ENCODE measurements at places on chromosomes 7 and 10.

DNA sequence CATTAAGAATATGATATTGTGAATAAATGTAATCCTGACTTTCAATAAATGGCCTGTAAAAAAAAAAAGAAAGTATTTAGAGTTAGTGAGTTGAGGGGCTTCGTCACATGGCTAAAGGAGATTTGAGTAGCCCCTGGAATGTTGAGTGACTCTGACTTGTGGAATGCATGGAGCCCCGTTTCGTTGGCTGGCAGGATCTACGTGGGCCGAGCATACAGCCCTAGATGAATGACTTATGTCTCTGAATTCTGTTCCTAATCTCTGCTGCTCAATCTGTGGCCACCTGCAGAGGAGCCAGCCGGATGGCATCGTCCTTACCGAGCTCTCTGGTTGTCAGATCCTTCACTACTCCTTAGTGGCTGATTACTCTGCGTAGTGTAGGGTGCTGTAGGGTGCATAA lies 155.7 kb downstream of the MGMT start:
- no peak for DNase-seq

DNA sequence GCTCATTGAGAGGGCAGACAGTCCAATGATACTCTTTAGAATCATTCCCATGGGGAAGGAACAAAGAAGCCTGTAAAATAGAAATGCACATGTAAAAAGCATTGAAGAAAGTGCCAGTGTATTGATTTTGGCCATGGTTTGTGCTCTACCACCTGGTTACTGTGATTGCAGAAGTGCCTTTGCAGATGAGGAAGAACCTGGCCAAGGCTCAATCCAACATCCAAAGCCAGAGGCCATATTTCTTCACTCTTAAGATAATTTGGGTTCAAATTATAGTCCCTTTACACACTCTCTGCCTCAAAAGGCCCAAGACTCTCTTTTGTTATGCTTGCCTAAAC lies 122.1 kb downstream of the EGFR start:
- DNase-seq = no peak

- peak; percentile 27 for DNase-seq
These were observed 156.5 kb upstream of the CHST15 start for GRCh38 chr10:124249812-124250432.

DNA sequence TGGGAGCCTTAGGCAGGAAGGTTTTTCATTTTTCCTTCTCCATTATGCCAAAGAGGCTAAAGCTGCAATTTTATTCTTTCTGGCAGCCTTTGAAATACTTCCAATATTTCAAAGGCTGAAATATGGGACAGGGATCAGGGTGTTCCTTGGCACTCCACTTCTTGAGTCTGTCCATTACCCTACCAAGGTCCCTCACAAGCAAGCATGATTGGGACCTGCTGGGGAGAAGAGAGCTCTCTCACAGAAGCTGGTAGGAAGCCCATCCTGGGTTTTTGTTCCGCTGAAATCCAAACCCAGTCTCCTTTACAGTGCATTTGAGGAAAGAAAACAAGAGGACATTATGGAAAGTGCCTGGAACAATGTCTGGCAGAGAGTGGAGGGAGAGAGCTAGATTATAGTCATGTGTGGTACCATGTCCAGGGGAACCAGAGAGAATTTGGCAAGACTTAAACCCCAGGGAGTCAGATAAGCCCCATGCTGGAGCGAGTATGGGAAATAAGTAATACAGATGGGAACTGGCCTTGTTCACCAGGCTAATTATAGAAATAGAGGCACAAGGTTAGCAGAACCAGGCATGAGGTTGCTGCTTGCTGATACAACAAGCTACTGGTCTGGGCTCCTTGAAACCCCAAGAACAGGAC lies 104.7 kb downstream of the LSM5 start:
- no peak for DNase-seq

- no peak for DNase-seq
These were observed 156.2 kb upstream of the LYZL1 start for GRCh38 chr10:29132551-29133111.

- no peak for DNase-seq
These were observed 8.8 kb upstream of the ENO4 start for GRCh38 chr10:116840389-116841075.

DNA sequence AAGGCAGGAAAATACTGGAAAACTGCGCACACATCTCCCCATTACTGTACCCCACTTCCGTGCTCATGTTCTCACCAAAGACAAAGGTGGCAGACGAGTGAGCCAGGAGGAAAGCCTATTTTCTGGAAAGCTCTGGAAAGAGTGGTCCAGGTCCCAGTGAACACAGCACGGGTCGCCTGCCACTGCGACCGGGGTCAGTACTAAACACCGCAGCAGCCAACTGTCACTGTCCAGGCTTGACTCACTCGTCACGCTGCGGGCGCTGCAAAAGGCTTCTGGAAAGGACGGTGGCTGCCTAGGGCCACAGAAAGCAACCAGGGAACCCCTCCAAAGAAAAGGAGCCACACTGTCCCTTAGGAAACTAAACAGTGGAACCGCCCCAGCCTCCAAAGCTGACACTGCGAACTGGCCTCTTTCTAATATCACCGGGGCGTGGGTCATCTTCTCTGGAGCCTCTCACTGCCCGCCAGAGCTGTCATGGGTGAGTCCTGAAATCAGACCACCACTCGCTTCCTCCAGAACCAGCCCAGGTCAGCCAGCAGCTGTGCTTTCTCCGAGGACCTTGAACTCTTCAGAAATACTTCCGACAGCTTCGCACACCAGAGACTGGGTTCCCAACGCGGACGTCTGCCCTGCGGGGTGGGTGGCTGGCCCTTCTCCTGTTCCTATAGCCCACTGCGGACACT lies 4.0 kb downstream of the RADIL start:
- DNase-seq = no peak

- DNase-seq = peak; percentile 48
These were observed 70.2 kb downstream of the UBE2H start for GRCh38 chr7:129882531-129882930.

GRCh38 chr10:34119456-34119855 lies 695.6 kb downstream of the PARD3 start:
- DNase-seq = no peak

- peak; percentile 88 for DNase-seq
These were observed 1.0 kb upstream of the HOXA11 start for GRCh38 chr7:27185854-27186667.

GRCh38 chr7:128266883-128267594 lies 26.0 kb downstream of the LEP start:
- peak; percentile 92 for DNase-seq

DNA sequence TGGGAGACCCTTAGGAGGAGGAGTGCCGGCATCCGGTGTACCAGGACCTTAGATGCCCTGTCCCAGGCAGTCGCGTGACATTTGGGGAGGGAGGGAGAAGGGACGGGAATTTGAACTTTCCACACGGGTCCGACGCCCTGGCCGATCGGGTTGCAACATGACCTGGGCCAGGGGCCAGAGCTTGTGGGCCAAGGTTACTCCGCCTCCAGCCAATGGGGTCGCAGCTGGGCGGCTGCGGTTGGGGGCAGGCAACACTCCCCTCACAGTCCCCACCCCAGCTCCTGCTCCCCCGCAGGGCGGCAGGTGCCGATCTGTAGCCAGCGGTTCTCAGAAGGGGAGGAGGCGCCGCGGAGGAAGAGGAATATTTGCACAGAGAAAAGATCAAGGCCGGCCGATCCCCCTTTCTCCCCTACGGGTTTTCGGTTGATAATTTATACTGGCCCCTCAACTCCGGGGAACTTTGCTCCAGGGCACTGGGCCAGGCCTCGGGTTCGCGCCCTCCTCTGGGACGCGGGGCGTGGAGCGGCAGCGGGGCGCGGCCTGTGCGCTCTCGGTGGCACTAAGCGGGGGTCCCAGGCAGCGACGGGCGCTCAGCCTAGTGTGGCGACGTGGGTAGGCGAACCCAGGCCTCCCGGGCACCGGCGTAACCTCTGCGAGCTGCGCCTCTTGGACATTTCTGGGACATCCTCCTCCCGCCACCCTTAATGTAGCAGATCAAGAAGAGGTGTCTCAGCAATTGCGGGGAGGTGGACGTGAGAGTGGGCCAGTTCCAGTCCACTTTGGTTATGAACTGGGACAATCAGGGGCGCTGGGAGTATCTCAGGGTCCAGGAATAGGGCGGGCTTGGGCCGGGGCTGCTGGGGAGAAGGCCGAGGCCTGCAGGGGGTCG lies 1.2 kb downstream of the MLXIPL start:
- peak; percentile 71 for DNase-seq

- no peak for DNase-seq
These were observed 1.3 kb downstream of the AFAP1L2 start for GRCh38 chr10:114402871-114403540.

GRCh38 chr10:13231808-13232207 lies 2.4 kb downstream of the UCMA start:
- no peak for DNase-seq

GRCh38 chr7:45183711-45184210 lies 26.2 kb downstream of the RAMP3 start:
- DNase-seq = peak; percentile 44

GRCh38 chr10:110399106-110399964 lies 94.6 kb upstream of the SMNDC1 start:
- peak; percentile 92 for DNase-seq

GRCh38 chr7:150358988-150359621 lies 9.5 kb upstream of the REPIN1 start:
- DNase-seq = no peak

- peak; percentile 25 for DNase-seq
These were observed 297.9 kb downstream of the DGKB start for GRCh38 chr7:14604606-14605005.

DNA sequence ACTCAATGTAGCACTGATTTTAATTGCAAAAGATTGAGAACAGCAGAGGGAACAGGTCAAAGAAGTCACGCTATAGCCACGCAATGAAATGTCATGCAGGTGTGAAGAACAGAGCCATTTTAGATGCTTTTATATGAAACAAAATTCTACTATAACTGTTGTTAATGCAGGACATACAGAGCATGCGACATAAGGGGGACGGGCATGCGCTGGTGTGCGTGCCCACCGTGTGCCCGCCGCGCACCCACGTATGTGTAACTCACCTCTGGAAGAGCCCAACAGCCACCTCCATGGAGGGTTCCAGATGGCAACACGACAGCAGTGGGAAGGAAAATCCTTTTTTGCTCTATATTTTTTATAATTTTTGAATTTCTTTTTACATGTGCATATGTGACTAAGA lies 410.0 kb upstream of the RNF32 start:
- DNase-seq = no peak

- peak; percentile 50 for DNase-seq
These were observed 184.2 kb upstream of the TMEM196 start for GRCh38 chr7:19957664-19958063.

DNA sequence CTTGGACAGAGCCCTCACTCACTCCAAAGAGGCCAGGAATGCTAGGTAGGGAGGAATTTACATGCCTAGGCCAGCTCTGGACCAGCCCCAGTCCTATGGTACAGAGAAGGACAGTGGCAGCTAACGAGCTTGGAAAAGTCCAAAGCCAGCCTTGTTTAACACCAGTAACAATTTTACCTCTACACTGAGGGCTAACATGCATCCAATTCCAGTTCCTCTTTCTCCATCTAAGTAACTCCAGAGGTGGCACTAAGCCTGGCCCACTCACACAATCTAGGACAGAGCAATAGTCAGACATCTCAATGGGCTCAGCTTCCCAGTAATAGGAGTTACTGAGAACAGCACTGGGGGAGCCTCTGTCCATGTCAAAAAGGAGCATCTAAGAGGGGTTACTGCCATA lies 5.7 kb upstream of the LCOR start:
- no peak for DNase-seq

GRCh38 chr10:78408671-78409472 lies 375.2 kb downstream of the RPS24 start:
- DNase-seq = no peak

DNA sequence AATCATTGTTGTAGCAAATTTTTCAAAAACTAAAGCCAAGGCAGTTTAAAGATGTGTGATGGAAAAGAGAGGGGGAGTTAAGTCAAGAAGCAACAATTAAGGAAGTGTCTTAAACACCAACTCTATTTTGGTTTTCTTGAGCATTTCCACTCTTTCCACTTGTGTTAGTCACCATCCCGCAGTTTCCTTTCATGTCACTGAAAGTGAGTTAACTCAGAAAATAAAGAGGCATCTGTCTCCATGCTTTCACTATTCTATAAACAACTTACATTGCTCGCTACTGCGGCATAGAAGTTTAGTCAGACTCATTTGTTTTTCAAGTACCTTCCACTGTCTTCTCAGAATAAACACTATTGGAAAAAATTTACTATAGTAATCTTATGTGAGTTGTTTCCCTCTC lies 284.9 kb upstream of the SEMA3D start:
- DNase-seq = no peak

- peak; percentile 3 for DNase-seq
These were observed 296.1 kb upstream of the SEMA3A start for GRCh38 chr7:84490661-84491060.

DNA sequence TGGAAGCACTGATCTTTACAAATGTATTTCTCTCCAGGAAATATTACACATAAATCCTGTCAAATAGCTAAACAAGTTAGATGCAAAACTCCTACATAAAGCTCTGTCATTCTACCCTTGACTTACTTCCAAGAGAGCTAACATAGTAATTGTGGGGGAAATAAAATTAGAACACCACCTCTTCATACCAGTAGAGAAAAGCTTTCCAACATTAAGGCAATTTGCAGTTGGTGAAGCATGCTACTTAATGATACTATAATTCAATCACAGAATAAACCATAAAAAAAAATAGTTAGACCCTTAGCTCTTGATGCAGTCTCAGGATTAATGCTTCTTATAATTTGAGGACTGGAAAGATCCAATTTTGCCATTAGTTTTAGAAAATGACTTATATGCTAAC lies 35.2 kb downstream of the SEMA3A start:
- DNase-seq = peak; percentile 11

DNA sequence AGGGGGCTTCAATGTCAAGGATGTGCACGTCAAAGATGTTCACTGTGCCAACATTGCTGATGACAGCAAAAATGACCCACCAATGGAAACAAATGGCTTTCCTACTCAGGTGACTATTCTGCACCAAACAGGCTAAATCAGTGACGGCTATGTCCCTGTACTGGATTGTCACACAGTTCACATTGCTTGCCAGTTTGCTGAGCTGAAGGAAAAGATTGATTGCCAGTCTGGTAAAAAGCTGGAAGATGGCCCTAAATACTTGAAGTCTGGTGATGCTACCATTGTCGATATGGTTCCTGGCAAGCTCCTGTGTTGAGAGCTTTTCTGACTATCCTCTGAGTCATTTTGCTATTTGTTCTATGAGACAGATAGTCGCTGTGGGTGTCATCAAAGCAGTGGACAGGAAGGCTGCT lies 202.2 kb upstream of the ETV1 start:
- no peak for DNase-seq

- no peak for DNase-seq
These were observed 279.8 kb downstream of the KCNMA1 start for GRCh38 chr10:77357611-77358310.

GRCh38 chr7:103413407-103413806 lies 32.6 kb downstream of the SLC26A5 start:
- no peak for DNase-seq

DNA sequence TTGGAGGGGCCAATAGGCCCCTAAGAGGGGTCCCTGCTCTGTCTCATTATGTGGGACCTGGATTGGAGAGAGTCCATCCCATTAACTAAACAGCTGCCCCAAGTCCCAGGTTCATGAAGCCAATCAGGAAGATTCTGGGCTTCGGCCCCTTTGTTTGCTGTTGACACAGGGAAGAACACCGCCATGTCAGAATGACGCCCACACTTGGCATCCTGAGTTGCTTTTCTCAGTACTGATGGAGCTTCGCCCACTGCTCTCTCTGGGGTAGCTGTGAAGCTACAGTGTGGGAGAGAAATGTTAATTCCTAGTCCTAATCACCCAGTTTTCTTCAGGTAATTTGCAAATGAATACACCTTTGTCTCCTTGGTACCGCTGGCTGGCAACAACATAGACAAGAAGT lies 264.7 kb downstream of the GLRX3 start:
- no peak for DNase-seq
